HCEC 1CT (cell line): ENCODE measurements at places on chromosomes 16 and 17.

DNA sequence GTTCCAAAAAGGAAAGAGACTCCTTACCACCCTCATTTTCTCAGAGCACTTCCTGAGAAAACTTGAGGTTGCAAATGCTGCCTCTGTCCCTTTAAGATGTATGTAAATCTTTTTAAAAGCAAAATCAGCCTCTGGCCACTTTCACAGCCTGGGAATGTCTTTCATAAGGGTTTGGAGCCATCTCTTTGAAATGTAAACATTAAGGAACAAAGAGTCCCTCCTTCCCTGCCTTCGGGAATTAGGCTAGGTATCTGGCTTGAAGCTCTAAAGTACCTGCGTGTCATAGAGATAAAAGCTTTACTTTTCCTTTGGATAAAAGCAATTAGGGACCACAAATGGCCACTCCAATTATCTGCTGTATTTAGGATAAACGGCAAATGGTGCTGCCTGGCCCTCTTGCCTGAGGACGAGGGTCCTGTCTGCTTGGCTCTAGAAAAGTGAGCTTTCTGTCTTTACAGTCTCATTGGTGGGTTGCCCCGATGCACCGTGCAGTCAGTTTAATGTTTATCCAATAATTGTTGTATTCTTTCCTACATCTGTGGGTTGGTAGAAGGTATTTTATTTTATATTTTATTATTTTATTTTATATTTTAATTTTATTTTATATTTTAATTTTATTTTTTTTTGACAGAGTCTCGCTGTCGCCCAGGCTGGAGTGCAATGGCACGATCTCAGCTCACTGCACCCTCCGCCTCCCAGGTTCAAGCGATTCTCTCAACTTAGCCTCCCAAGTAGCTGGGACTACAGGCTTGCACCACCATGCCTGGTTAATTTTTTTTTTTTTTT, 23.9 kb downstream of the NLRC3 start:
- no peak for DNase-seq

GRCh38 chr17:52170963-52171572, 12.6 kb upstream of the CA10 start:
- no peak for DNase-seq

DNA sequence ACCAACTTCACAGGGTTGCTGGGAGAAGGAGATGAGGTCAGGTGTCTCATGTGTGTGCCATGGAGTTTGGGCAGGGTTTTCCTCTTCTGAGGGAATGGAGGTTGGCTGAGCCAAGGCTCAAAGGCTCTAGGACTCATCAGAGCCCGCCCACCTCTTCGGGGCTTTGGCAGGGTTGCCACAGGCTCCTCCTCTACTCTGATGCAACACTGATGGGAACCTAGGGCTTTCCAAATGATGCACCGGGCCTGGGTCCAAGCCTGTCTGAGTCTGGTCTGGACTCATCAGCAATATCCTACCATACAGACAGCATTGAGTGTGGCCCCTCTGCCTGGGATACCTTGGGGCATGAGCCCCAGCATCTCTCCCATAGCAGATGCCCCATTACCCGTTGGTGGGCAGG, 59.5 kb upstream of the LHX1 start:
- no peak for DNase-seq

GRCh38 chr16:4019371-4019791, 96.9 kb downstream of the ADCY9 start:
- DNase-seq: no peak

- DNase-seq: no peak
Measured at GRCh38 chr16:51573191-51573590, 422.1 kb upstream of the SALL1 start.

DNA sequence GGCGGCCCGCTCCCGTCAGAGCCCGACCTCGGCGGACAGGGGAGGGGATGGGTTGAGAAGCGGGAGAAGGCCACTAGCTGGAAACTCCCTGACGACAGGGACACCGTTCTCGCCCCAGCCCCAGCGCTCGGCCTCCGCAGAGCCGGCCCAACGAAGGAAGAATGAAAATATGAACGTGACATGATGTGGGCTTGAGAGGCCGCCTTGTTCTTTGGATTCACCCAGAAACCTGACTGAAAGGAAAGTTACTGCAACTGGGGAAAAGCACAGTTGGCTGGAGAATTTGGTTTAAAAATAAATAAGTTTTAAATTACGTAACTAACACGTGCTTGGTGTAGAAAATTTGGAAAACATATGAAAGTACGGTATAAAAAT, 21.1 kb downstream of the NPTX1 start:
- DNase-seq: peak; percentile 43
